ENCODE measurements at places on chromosomes 7 and 10. TPM values are rescaled to one million over a fixed set of nuclear protein-coding genes. Genes with fewer than 3 reads are reported as not detected.

Gene FOXK1
- 17.1 TPM for total RNA-seq

Gene INHBA
- total RNA-seq: 1.0 TPM

Gene FGL2
- total RNA-seq: not detected

Gene OR2A5
- not detected for total RNA-seq

Gene TRIM8
- 36.8 TPM for total RNA-seq

Gene LRRN3
- total RNA-seq: 0.34 TPM

Gene TMEM229A
- 0.27 TPM for total RNA-seq

Gene ATOH7
- total RNA-seq: 0.44 TPM

Gene APBB1IP
- total RNA-seq: 0.16 TPM

Gene LRRC17
- total RNA-seq: 1.6 TPM

Gene GCK
- 4.5 TPM for total RNA-seq

Gene DPP6
- 0.07 TPM for total RNA-seq

Gene FZD1
- total RNA-seq: 2.0 TPM

Gene NXPH1
- 0.27 TPM for total RNA-seq

Gene PRKG1
- total RNA-seq: 15.6 TPM

Gene FAM237B
- not detected for total RNA-seq

Gene IL2RA
- total RNA-seq: 0.31 TPM

Gene ENO4
- 1.1 TPM for total RNA-seq

Gene CEP55
- 15.8 TPM for total RNA-seq

Measured in WTC11 (cell line).